ENCODE measurements at places on chromosomes 4 and X. TPM values are rescaled to one million over a fixed set of nuclear protein-coding genes. Genes with fewer than 3 reads are reported as not detected.
A peak's percentile ranks its signal among the peaks of the same experiment; 100 is the strongest.

Gene BEX3
- 136 TPM for total RNA-seq

Gene TCEAL3
- 103 TPM for total RNA-seq

Gene GPRIN3
- 9.0 TPM for total RNA-seq

Gene TMEM33
- total RNA-seq, result 32.3 TPM

Gene GRIA3
- 7.9 TPM for total RNA-seq

Gene FAM199X
- 22.7 TPM for total RNA-seq

GRCh38 chr4:152525878-152526277 is 10.0 kb downstream of the FBXW7 start:
- no peaks in the 10 kb centered on the region for H3K4me1 ChIP-seq
- no peaks in the 10 kb centered on the region for H3K27me3 ChIP-seq
- H3K4me3 ChIP-seq, result no peak overlapping the region
- no peaks in the 10 kb centered on the region for H3K36me3 ChIP-seq
- DNase-seq, result no peak

GRCh38 chr4:173218411-173219125 is 50.0 kb downstream of the GALNT7 start:
- DNase-seq, result no peak
- no peak overlapping the region for H3K4me3 ChIP-seq
- no peaks in the 10 kb centered on the region for H3K27me3 ChIP-seq
- no peak overlapping the region for H3K27ac ChIP-seq
- peaks cover 31% of the 10 kb centered on the region for H3K4me1 ChIP-seq
- no peaks in the 10 kb centered on the region for H3K36me3 ChIP-seq

DNA sequence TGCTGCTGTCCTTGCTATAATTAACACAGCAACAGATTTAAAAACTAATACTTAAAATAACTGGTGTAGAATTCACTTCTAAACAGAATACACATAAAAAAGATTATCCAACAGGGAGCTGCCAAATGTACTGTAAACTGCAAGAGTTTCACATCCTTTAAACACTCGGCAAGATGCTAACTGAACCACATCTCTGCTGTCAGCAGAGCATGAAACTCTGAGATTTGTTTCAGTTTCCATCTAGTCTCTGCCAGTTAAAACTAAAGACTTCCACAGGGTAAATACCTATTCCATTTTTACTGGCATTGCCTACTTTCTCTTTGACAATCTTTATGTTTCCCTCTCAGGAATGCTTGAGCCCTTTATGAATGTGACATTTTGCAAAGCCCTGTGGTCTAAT is 127.7 kb downstream of the SLC7A11 start:
- no peaks in the 10 kb centered on the region for H3K36me3 ChIP-seq
- no peak for DNase-seq
- H3K27me3 ChIP-seq, result no peaks in the 10 kb centered on the region
- no peak overlapping the region for H3K4me3 ChIP-seq
- peaks cover 6% of the 10 kb centered on the region for H3K4me1 ChIP-seq
- H3K27ac ChIP-seq, result no peak overlapping the region

DNA sequence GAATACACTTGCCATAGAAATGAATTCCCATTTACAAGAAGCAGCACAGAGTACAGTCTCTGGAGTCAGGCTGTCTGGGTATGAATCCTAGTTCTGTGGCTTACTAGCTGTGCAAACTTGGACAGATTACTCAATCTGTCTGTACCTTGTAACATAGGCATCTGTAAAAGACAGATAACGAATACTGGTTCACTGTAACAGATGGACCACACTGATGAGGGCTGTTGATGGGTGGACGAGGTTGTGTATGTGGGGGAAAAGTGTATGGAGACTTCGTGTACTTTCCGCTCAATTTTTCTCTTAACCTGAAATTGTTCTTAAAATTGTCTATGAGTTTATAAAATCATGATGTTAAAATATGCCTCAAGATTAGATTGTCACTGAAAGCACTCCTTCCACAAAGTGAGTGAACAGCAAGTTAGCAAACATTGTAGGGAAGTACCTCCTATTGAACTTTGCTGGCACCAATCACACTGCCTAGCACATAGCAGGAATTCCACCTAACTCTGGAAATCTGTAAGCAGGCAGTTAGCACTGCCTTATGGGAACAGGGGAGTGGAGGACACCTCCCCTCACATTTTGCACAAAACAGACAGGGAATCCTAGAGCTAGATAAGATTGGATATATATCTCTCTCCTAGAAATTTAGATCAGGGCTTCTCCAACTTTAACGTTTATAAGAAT is 6.5 kb upstream of the EXOSC9 start:
- no peaks in the 10 kb centered on the region for H3K36me3 ChIP-seq
- no peaks in the 10 kb centered on the region for H3K27me3 ChIP-seq
- H3K4me3 ChIP-seq, result no peak overlapping the region
- DNase-seq, result no peak
- H3K27ac ChIP-seq, result no peak overlapping the region

- H3K4me3 ChIP-seq, result no peak overlapping the region
- H3K27me3 ChIP-seq, result no peaks in the 10 kb centered on the region
- H3K36me3 ChIP-seq, result no peaks in the 10 kb centered on the region
- no peaks in the 10 kb centered on the region for H3K4me1 ChIP-seq
Measured at GRCh38 chr4:37745946-37746345, 59.8 kb upstream of the RELL1 start.

DNA sequence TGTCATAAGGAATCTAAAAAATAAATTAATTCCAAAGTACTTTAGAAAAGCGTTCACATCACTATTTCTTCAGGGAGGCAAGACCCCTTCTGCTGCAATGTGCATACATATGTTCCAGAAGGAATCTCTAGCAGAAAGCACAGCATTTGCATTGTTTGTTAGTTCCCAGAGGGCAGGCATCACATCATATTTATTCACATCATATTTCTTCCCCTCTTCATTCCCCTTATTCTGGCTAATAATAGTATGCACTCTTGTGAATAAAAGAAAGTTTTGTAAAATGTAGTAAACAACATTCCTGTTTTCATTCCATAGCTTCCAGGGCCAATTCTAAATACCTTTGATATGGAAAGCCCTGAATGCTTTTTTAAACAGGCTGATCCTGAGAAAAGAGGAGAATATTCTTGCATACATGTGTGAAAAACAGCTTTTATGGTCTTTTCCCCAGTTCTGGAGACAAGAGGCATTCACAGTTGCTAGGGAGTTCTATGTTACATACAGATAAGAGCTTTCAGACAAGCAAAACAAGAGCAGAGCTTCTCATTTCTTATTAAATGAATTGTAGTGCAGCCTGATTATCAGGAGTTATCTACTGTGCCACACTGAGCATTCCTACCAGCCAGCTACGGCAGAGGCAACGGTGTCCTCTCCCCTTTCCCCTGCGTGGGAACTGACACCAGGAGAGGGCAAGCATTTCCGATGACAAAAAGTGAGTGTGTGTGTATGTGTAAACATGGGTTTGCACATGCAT is 15.2 kb downstream of the GATB start:
- no peaks in the 10 kb centered on the region for H3K4me1 ChIP-seq
- no peak overlapping the region for H3K27ac ChIP-seq
- no peaks in the 10 kb centered on the region for H3K36me3 ChIP-seq
- H3K4me3 ChIP-seq, result no peak overlapping the region
- H3K27me3 ChIP-seq, result no peaks in the 10 kb centered on the region

- DNase-seq, result no peak
- no peaks in the 10 kb centered on the region for H3K27me3 ChIP-seq
- no peaks in the 10 kb centered on the region for H3K4me1 ChIP-seq
- H3K36me3 ChIP-seq, result no peaks in the 10 kb centered on the region
- no peak overlapping the region for H3K27ac ChIP-seq
- no peak overlapping the region for H3K4me3 ChIP-seq
Measured at GRCh38 chr4:163484906-163485305, 9.6 kb upstream of the TMA16 start.

DNA sequence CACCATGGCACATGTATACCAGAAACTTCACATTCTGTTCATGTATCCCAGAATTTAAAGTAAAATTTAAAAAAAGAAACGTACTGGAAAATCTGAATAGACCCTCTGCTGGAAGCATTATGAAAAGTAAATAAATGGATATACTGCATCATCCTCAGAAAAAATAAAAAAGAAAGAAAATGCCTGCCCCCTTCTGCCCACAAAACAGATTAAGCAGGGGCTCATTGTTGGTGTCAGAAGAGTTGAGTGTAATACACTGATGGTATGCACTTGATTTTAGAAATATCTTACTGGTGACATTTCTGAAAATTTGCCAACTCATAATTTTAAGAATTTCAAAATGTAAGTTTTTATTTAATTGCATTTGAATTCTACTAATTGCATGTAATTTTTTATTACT is 77.8 kb downstream of the LRP2BP start:
- no peaks in the 10 kb centered on the region for H3K4me1 ChIP-seq
- H3K27ac ChIP-seq, result no peak overlapping the region
- H3K36me3 ChIP-seq, result peaks cover 4% of the 10 kb centered on the region
- H3K4me3 ChIP-seq, result no peak overlapping the region
- no peak for DNase-seq
- no peaks in the 10 kb centered on the region for H3K27me3 ChIP-seq

DNA sequence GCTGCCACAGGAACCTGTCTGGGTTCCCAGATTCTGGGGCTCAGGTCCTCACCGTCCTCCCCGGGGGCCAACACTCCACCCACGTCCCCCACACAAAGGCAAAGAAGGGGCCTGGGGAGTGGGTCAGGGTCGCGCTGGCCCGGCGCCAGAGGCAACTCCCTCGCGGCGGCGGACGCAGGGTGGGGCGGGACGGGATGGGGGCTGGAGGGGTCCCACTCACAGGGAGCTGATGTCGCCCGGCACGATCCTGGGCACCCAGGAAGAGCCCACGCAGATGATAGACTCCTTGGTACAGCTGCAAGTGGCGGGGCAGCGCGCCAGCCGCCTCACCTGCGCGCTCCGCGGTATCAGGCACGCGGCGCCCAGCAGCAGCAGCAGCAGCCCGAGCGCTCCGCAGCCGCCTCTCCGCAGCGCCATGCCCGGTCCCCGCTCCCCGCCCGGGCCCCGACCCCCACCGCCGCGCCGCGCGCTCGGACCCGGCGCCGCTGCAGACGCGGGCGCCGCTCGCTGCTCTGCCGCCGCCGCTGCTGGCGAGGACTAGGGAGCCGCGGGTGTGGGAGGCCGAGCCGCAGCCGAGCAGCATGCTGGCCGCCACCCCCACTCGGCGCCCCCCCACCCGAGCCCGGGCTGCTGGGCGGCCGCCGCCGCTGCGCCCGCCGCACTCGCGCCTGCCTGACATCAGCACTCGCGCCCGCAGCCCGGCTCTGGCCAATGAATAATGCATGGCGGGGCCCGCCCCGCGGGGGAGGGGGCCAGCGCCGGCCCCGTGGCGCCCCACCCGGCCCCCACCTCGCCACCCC is at the start of gene LGI2:
TSS of gene LGI2 (minus strand) at position 670 of the 800 bp plus-strand sequence. CDS start at position 417, 253 bp downstream.
- H3K27me3 ChIP-seq, result no peaks in the 10 kb centered on the region
- H3K36me3 ChIP-seq, result no peaks in the 10 kb centered on the region
- no peak for DNase-seq
- H3K27ac ChIP-seq, result no peak within 1 kb of the TSS

DNA sequence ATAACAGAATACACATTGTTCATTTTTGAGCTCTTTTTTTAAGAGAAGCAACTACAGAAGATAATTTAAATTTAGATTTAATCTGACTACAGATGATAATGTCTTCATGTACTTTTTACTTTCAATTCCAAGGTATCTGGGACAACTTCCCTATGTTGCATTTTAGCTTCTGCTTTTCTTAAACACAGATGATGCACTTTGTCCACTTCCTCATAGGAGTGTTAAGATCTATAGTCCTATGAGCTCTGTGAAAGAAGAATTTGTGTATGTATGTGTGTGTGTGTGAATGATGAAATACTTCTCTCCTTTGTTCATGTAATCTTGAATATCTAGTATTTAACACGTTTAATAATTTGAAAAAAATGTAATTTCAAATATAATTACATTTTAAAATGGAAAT is 5.3 kb upstream of the FHIP1A start:
- H3K4me3 ChIP-seq, result no peak overlapping the region
- peaks cover 6% of the 10 kb centered on the region for H3K4me1 ChIP-seq
- H3K36me3 ChIP-seq, result no peaks in the 10 kb centered on the region
- DNase-seq, result no peak
- no peaks in the 10 kb centered on the region for H3K27me3 ChIP-seq
- no peak overlapping the region for H3K27ac ChIP-seq

- H3K4me1 ChIP-seq, result peaks cover 24% of the 10 kb centered on the region
- no peak for DNase-seq
- H3K27me3 ChIP-seq, result no peaks in the 10 kb centered on the region
- H3K4me3 ChIP-seq, result no peak overlapping the region
- no peaks in the 10 kb centered on the region for H3K36me3 ChIP-seq
Measured at GRCh38 chrX:39903937-39904336, 193.8 kb downstream of the BCOR start.

DNA sequence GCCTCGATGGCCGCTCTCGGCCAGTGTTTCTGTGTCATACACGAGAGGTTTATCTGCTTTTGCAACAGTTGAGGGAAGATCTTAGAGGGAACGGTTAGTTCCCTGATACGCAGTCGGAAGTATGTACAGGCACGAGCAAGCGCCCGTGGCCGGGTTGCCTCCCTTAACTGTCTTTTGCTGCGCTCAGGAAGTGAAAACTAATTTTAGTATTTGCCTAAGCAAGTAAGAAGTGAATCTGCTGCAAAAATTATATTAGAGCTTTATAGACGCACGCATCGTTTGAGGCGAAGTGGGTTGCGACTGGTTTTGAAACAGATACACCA is 695 bp downstream of the MTM1 start:
- peak overlapping the region; percentile 74 for H3K27ac ChIP-seq
- peak overlapping the region; percentile 79 for H3K4me3 ChIP-seq
- no peak for DNase-seq
- no peaks in the 10 kb centered on the region for H3K27me3 ChIP-seq
- peaks cover 15% of the 10 kb centered on the region for H3K4me1 ChIP-seq

- no peak for DNase-seq
- H3K4me1 ChIP-seq, result peaks cover 9% of the 10 kb centered on the region
- H3K27me3 ChIP-seq, result no peaks in the 10 kb centered on the region
- H3K4me3 ChIP-seq, result no peak overlapping the region
- H3K27ac ChIP-seq, result no peak overlapping the region
- H3K36me3 ChIP-seq, result no peaks in the 10 kb centered on the region
Measured at GRCh38 chrX:68942104-68942503, 113.3 kb downstream of the EFNB1 start.

- H3K27me3 ChIP-seq, result no peaks in the 10 kb centered on the region
- H3K27ac ChIP-seq, result no peak overlapping the region
- H3K36me3 ChIP-seq, result no peaks in the 10 kb centered on the region
- DNase-seq, result no peak
- H3K4me1 ChIP-seq, result no peaks in the 10 kb centered on the region
Measured at GRCh38 chr4:181896614-181897013, 346.6 kb upstream of the TENM3 start.

All from thoracic aorta (tissue), 2 donors.